ENCODE measurements at places on chromosomes 12 and 14. TPM values are rescaled to one million over a fixed set of nuclear protein-coding genes. Genes with fewer than 3 reads are reported as not detected.

DNA sequence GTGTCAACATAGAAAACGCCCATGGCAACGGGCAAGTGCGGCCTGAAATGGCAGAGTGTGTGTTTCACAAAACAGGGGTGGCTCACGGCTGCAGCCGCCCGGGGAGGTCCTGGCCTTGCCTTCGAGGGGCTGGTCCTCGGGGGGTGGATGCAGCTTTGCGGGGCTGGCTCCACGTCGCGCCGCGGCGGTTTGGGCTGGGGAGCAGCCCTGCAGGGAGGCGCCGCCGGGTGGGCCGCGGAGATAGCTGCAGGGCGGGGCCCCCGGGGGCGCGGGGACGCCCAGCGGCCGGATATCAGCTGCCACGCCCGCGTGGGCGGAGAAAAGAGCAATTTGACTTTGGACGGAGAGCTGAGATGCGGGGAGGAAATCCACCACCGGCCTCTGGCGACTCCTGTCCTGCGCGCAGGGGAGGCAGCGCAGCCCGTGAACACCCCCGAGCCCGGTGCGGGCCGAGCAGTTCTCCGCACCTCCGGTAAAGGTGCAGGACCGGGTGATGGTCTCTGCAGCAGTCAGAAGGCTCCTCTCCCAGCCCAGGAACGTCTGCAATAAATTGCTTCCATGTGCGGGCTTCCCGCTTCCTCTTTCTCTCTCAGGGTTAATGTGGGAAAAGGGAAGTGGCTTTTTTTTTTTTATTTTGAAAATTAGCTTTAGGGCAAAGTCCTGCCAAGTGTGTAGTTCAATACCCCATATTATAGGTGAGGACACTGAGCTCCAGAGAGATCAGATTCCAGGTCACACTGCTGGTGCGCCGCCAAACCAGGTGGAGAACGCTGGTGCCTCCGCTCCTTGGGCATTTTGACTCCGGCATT is 110.5 kb downstream of the ARF6 start:
- peaks cover 42% of the 10 kb centered on the region for H3K4me1 ChIP-seq
- peak overlapping the region; percentile 100 for H3K27ac ChIP-seq
- H3K36me3 ChIP-seq = no peaks in the 10 kb centered on the region
- peak overlapping the region; percentile 83 for H3K4me3 ChIP-seq

DNA sequence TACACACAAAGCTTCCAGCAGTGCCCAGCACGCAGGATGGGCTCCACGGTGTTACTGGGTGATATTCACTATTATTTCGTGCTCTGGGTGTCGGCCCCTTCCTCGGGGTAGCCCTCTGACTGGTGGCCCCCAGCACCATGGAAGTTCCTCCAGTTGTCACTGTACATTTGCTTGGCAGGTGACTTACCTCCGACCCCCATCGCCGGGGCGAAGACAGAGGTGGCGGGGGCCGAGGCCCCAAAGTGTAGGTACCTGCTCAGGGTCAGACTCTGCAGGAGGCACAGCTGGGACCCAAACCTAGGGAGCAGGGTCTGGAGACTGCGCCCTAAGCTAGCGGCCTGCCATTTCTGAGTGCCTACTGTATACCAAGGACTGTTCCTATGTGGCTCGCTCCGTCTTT is 98.9 kb downstream of the RFLNA start:
- H3K27me3 ChIP-seq = no peaks in the 10 kb centered on the region
- no peak overlapping the region for H3K4me3 ChIP-seq
- no peak overlapping the region for H3K27ac ChIP-seq
- H3K4me1 ChIP-seq = no peaks in the 10 kb centered on the region
- no peak for DNase-seq

- H3K4me1 ChIP-seq = peaks cover 91% of the 10 kb centered on the region
- no peaks in the 10 kb centered on the region for H3K27me3 ChIP-seq
- no peak overlapping the region for H3K4me3 ChIP-seq
- peaks cover 95% of the 10 kb centered on the region for H3K36me3 ChIP-seq
- DNase-seq = no peak
Measured at GRCh38 chr14:99252443-99252939, 19.5 kb downstream of the BCL11B start.

The TAS2R7 gene
- not detected for total RNA-seq

The GPR132 gene
- 58.0 TPM for total RNA-seq

DNA sequence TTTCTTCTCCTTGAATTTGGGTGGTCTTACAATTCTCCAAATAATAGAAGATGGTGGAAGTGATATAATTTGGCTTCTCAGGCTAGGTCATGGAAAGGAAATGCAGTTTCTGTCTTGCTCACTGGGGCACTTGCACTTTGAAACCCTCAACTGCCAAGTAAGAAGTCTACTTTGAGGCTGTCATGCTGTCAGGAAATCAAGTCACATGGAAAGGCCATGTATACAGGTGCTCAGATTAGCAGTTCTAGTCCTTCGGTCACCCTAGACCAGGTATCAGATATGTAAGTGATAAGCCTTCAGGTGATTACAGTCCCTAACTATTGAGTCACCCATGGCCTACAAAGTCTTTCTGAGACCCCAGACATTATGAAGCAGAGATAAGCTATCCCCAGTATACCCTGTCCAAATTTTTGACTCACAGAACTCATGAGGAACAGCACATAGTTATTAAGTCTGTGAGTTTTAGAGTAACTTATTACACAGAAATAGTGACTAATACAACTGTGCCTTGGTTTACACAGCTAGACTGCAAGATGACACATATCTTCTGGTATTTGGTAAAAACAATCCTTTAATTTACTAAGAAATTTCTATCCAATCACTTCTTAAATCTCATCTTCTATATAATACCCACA is 26.3 kb upstream of the BBS10 start:
- H3K4me1 ChIP-seq = no peaks in the 10 kb centered on the region
- no peak overlapping the region for H3K27ac ChIP-seq
- peaks cover 65% of the 10 kb centered on the region for H3K36me3 ChIP-seq
- no peak for DNase-seq
- no peak overlapping the region for H3K4me3 ChIP-seq

DNA sequence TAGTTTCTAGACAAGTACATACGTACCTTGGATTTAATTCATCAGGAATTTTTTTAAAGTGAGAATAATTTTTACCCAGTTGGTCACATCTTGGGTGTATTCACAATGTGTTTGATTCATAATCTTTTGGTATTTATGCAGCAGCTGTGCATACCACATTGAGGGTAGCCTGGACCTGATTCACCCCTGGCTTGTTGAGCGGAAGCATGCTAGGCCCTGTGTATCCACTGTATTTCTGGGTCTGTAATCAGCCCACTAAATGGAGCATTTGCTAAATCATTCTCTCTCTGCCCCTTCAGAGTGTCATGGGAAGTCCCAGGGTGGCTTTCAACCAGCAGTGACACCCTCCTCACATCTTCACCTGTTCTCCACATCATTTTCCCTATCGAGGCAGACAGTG is 203.8 kb upstream of the RGS6 start:
- no peak overlapping the region for H3K4me3 ChIP-seq
- H3K27me3 ChIP-seq = no peaks in the 10 kb centered on the region
- DNase-seq = no peak
- H3K4me1 ChIP-seq = no peaks in the 10 kb centered on the region

The SMIM41 gene
- total RNA-seq = 0.41 TPM

DNA sequence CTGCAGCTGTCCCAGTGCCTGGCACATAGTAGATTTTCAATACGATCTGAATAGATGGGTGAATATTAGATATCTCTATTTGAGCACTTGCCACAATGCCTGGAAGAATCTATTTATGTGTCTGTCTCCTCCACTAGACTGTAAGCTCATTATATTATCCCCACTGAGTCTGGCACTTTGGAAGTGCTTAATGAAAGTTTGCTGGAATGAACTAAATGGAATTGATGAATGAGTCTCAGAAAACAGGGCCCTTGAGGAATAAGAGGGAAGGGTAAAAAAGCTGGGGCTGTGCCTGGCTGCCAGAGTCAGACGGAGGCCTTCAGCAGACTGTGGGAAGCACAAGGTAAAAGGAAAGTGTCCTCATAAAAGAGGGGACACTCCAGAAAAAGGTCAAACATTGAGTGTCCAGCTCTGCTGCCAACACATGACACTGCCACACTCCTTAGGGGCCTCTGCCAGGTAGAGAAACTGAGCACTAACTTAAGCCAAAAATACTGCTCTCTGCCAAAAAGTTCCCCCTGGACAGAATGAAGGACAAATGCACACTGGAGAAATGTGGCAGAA is 39.3 kb downstream of the GLT8D2 start:
- no peak overlapping the region for H3K27ac ChIP-seq
- H3K27me3 ChIP-seq = no peaks in the 10 kb centered on the region
- no peak for DNase-seq
- H3K4me1 ChIP-seq = no peaks in the 10 kb centered on the region
- no peaks in the 10 kb centered on the region for H3K36me3 ChIP-seq

DNA sequence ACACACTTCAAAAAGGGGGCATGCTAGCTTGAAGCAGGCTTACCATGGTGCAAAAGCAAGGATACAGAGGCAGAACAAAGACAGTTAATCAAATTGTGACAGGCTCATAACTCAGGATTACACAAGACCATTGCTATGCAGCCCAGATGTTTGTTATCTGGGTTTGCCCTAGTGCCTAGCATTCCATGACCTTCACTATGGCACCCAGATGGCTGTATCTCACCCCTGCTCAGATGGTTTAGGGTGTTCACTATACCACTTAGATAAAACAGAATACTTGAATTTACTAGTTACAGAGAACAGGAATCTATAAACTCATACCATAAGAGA is 56.2 kb downstream of the SDR9C7 start:
- peaks cover 7% of the 10 kb centered on the region for H3K27me3 ChIP-seq
- DNase-seq = no peak
- H3K27ac ChIP-seq = no peak overlapping the region
- H3K4me3 ChIP-seq = no peak overlapping the region
- H3K36me3 ChIP-seq = no peaks in the 10 kb centered on the region

DNA sequence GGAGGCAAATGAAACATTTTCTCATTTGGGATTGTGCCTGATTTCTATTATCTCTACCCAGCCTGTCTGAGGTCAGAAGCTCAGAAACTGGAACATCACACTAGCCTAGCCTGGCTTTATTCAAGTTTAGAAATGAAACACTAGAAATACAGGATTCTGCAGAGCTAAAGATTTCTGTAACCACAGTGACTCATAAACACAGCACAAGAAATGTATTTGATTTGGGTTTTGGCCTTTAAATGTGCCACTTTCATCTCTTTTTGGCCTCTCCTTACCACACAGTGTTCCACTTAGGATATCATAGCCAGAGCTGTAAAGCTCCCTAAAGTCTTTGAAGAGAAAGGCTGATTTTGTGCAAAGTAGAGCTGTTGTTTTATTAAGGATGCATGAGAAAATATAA is 307.5 kb downstream of the EMP1 start:
- H3K36me3 ChIP-seq = no peaks in the 10 kb centered on the region
- H3K27me3 ChIP-seq = peaks cover 4% of the 10 kb centered on the region
- no peak for DNase-seq
- no peak overlapping the region for H3K27ac ChIP-seq
- no peak overlapping the region for H3K4me3 ChIP-seq

The CLEC4D gene
- not detected for total RNA-seq

GRCh38 chr14:29937116-29937515 is 9.5 kb upstream of the PRKD1 start:
- H3K4me1 ChIP-seq = no peaks in the 10 kb centered on the region
- DNase-seq = no peak
- H3K4me3 ChIP-seq = no peak overlapping the region
- no peaks in the 10 kb centered on the region for H3K36me3 ChIP-seq
- H3K27me3 ChIP-seq = no peaks in the 10 kb centered on the region
- no peak overlapping the region for H3K27ac ChIP-seq

- no peaks in the 10 kb centered on the region for H3K4me1 ChIP-seq
- H3K36me3 ChIP-seq = no peaks in the 10 kb centered on the region
- H3K27ac ChIP-seq = no peak overlapping the region
- H3K27me3 ChIP-seq = no peaks in the 10 kb centered on the region
- H3K4me3 ChIP-seq = no peak overlapping the region
Measured at GRCh38 chr12:114311974-114312373, 94.0 kb downstream of the TBX5 start.

The PMCH gene
- total RNA-seq = 1.6 TPM

The ADSS1 gene
- total RNA-seq = 5.7 TPM

- no peaks in the 10 kb centered on the region for H3K4me1 ChIP-seq
- H3K27ac ChIP-seq = no peak overlapping the region
- peaks cover 11% of the 10 kb centered on the region for H3K27me3 ChIP-seq
- no peak overlapping the region for H3K4me3 ChIP-seq
- H3K36me3 ChIP-seq = no peaks in the 10 kb centered on the region
- no peak for DNase-seq
Measured at GRCh38 chr14:93665169-93665568, 123.1 kb downstream of the PRIMA1 start.

DNA sequence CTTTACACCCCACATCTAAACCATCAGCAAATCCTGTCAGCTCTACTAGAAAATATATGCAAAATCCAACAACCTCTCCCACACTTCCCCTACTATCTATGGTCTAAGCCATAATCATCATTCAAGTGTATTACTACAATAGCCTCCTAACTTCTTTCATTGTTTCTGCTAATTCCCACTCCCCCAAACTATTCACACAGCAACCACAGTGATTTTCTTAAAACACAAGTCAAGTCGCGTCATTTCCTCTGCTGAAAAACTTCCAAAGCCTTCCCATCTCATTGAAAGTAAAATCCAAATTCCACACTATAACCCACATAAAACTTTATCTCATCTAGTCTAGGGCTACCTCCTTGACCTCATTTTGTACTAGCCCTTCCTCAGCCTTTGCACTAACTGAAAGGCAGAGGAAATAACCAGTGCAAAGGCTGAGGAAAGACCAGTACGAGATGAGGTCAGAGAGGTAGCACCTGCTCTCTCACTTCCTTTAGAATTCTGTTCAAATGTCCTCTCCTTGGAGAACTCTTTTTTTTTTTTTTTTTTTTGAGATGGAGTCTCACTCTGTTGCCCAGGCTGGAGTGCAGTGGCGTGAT is 65.5 kb upstream of the MDM1 start:
- no peaks in the 10 kb centered on the region for H3K36me3 ChIP-seq
- no peaks in the 10 kb centered on the region for H3K27me3 ChIP-seq
- H3K27ac ChIP-seq = no peak overlapping the region
- no peak overlapping the region for H3K4me3 ChIP-seq
- no peak for DNase-seq

DNA sequence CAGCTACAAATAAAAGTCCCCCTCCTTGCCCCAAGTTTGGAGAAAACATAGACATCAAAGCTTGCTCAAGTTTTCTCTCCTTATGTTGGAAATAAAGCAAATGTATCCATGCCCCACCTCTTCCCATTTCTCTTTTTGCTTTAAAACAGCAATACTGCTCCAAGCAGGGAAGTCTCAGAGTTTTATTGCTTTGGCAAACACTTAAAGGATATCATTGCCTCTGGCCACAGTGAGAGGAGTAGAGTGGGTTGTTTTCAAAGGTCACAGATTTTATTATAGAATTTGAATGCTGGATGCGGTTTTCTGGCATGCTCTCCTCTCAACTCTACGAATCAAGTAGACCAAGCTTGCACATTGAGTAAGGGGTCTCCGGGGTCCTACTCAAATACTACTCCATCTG is 149.7 kb downstream of the TTC7B start:
- no peak overlapping the region for H3K27ac ChIP-seq
- H3K36me3 ChIP-seq = no peaks in the 10 kb centered on the region
- H3K4me1 ChIP-seq = no peaks in the 10 kb centered on the region
- DNase-seq = no peak
- H3K27me3 ChIP-seq = no peaks in the 10 kb centered on the region
